ENCODE measurements at places on chromosomes 12 and 14.

DNA sequence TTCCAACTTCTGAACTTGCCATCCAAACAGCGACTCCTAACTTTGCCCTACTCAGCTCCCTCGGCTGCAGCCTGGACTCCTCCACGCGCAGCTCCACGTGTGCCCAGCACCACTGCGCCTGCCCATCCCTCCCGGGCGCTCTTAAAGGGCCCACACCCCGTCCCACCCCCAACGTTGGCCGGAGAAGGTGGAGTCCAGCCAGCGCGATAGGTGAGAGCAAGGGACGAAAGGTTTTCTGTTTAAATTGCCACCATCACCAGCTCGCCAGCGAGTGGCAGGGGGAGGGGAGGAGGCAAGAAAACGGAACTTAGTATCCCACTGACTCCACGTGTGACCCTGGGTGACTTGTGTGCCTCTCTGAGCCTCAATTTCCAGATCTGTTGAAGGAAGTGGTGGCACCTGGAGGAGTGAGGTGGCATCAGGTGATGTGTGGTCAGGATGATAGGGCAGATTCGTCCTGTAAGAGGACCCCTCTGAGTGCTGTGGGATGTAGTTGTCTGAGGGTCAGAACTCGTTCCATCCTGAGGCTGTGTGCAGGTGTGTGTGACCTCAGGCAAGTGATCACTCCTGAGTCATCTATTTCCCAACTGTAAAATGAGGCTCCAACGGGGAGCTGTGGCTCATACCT lies 59.7 kb downstream of the TRPV4 start:
- no peak for ATAC-seq

DNA sequence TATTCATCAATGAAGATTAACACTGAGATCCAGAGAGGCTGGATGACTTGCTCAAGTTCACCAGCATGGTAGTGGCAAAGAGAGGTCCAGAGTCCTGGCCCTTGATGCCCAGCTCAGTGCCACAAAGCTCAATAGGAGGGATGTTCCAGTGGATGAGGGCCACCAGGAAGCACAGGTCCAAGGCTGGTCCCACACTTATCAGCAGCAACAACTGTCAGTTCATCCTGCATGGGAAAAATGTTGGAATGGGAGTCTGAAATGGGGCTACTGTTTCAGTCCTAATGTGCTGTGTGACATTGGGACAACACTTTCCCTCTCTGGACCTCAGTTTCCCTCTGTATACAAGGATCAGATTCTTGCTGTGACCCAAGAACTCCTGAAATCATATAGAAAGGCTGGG lies 11.2 kb downstream of the SERPINA5 start:
- ATAC-seq, result no peak

DNA sequence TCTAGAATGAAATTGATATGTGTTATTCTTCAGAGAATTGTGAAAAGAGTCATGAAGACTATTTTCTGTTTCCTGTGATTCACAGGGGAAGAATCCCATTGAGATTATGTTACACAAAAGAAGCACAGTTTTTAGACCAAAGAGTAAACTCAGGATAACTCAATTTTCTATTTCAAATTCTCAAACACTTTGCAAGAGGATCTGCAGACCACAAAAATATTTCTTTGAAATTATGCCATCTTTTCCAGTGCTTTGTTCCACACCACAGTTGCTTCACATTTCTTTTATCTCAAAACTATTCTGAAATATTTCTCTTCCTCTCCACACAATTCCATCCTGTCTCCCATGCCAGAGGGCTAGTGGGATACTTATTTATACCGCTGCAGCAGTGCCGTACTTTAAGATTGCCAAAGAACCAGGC lies 188.9 kb upstream of the FOXG1 start:
- ATAC-seq, result peak; percentile 87

DNA sequence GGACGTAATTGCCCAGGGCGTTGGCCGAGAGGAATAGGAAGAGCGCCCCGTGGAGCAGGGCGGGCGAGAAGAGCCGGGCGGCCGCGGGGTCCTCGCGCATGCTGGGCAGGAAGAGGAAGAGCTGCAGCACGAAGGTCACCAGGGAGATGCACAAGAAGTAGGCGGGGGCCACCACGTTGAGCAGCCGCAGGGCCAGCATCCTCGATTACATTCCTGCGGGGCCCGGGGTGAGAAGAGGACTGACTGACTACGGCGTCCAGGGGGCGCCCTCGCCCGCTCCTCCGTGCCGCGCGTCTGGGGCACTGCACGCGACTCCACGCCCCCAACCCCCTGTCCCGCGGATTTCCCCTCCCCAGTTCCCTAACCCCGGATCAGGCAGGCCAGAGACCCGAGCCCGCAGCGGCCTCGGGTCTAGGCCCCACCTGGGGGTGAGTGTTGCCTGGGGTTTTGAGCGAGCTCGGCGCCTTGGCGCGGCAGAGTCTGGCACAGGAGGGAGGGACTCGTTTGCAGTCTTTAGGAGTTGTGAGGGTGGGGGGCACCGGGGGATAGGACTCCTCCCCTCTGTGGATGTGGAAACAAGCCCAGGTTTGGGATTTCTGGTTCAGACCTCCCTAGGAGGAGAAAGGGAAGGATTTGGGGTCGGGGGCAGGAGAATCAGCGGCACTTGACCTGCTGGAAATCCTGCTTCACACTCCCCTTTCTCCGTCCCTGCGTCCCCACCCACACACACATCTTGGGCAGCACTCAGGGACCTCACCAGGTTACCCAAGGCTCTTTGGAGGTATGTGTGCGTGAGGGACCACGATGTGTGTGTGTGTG lies 1.8 kb downstream of the ZDHHC22 start:
- peak; percentile 81 for ATAC-seq

- no peak for ATAC-seq
These were observed 204.3 kb downstream of the PELI2 start for GRCh38 chr14:56322531-56322930.

- ATAC-seq, result no peak
These were observed 399.2 kb downstream of the VRK1 start for GRCh38 chr14:97196336-97196735.

DNA sequence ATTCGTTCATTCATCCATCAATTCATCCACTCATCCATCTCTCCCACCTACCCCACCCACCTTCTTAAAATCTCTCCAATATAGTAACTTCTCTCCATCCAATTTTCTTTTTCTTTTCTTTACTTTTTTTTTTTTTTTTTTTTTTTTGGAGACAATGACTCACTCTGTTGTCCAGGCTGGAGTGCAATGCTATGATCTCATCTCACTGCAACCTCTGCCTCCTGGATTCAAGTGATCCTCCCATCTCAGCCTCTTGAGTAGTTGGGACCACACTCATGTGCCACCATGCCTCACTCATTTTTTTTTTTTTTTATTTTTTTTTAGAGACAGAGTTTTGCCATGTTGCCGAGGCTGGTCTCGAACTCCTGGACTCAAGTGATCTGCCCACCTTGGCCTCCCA lies 118.4 kb downstream of the SUDS3 start:
- no peak for ATAC-seq

All from SK-N-SH treated with all-trans-retinoic acid at 6 μM for 48 hours (cell line).